Renal cortex interstitium (tissue), 15 donors: ENCODE measurements at places on chromosomes 1 and 21.

GRCh38 chr1:15033264-15033663 lies 120.3 kb upstream of the TMEM51 start:
- DNase-seq, result no peak

- DNase-seq, result no peak
Measured at GRCh38 chr1:79588719-79589118, 582.2 kb upstream of the ADGRL4 start.

DNA sequence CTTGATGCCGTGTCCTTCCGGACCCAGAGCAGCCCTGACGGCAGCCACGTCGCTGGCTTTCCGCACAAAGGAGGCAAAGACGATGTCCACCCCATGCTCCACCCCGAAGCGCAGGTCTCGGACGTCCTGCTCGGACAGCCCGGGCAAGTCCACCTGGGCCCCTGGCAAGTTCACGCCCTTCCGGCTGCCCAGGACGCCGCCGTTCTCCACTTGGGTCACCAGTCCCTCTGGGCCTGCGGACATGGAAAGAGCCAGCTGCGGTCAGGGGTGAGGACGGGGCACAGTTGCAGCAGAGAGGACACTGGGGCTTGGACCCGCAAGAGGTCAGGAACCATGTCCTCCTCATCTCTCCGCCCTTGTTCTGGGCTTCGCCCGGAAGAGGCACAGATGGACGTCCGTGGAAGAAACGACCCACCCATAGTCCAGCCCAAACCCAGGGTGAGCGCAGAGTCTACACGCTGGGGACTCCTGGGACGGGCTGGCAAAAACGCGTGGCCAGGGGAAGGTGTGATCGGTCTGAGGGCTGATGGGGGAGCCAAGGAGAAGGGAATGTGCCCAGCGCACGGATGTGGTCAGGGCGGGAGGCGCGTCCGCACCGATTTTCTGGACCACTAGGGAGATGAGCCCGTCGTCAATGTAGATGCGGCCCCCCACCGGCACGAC lies 6.6 kb downstream of the PKLR start:
- DNase-seq, result no peak

DNA sequence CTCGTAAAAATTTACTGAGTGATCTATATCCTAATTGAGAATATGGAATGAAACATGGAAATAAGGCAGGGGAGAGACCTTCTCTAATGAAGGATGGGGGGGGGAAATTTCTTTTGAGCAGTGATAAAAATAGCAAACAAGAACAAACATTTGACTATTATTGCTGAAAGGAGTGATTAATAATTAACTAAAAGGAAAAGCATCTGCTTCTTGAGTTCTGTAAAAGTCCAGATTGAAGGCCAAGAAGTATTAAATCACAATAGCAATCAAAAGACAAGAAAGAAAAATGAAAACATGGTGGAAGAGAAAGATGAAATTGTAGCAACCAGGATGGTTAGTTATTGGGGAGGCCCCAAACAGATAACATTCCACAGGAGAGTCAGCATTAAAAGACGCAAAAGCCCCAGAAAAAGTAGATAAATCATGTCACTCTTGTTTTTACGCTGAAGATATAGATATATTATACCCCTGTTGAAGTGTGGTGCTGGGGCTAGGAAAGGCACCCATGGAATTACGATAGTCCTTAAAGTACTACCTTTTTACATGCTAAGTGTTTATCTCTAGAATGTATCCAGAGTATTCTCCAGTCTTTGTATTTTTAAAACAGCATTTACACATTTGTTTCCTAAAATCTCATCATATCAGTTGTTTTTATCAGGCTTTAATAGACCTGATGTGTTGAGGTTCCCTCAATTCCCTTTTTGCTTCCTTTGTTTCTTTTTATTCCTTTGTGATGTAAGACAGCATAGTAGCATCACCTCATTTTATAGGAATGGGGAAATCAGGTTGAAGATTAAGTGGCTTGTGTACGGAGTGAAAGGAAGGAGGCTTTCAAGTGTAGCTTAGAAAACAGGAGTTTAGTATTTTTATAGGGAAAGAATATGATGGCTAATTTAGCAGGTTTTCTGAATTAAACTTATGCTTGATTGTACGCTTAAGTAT lies 28.9 kb downstream of the DISP1 start:
- no peak for DNase-seq

- DNase-seq, result no peak
Measured at GRCh38 chr1:160366731-160367515, at the start of gene NHLH1. NHLH1 (plus strand) TSS chr1:160367071; CDS start chr1:160370732, 3,661 bp downstream.

GRCh38 chr21:35565204-35565611 lies 495.1 kb downstream of the SETD4 start:
- no peak for DNase-seq

GRCh38 chr21:34640858-34641257 lies 25.9 kb upstream of the RCAN1 start:
- DNase-seq, result no peak

GRCh38 chr1:231611851-231612250 lies 14.7 kb upstream of the DISC1 start:
- DNase-seq, result no peak

DNA sequence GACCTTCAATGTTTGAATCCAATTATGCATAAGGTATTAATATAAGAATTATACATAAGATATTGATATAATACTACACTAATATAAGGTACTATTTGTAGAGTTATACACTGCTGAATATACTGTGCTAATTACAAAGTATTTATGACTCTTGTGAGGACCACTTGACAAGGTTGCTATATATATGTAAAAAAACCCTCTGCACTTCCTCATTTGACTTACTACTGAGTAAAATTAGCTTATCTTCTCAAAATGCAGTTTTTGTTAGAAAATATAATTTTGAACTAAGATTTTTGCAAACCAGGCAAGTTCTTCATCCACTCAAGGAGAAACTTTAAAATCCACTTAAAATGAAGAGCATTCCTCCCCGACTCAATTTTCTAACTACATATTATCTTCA lies 8.5 kb downstream of the SIKE1 start:
- DNase-seq, result no peak

- no peak for DNase-seq
Measured at GRCh38 chr1:175871647-175872046, 128.3 kb upstream of the TNR start.

- no peak for DNase-seq
Measured at GRCh38 chr1:1344655-1345361, 4.4 kb downstream of the DVL1 start.

GRCh38 chr1:110214454-110215404 lies 4.6 kb downstream of the KCNC4 start:
- DNase-seq, result no peak

DNA sequence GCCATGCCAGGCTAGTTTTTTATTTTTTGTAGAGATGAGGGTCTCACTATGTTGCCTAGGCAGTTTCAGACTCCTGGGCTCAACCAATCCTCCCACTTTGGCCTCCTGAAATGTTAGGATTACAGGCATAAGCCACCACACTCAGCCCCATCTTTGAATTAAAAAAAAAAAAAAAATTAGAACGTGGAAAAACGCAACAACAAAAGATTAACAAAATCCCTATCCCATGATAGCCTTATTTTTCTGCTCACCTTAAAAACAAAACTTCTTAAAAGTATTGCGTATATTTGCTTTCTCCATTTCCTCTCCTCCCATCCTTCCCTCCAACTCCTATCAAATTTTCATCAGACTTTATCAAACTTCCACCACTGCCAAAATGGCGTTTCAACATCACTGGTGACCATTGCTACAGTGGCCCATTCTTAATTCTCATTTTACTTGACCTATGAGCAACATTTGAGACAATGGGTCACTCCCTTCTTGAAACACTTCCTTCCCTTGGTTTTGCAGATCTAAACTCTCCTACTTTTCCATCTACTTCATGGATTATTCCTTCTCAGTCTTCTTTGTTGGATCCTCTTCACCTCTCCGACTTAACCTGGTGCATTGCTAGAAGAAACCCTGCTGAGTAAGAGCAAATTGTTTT lies 579 bp upstream of the ZNF684 start:
- no peak for DNase-seq

DNA sequence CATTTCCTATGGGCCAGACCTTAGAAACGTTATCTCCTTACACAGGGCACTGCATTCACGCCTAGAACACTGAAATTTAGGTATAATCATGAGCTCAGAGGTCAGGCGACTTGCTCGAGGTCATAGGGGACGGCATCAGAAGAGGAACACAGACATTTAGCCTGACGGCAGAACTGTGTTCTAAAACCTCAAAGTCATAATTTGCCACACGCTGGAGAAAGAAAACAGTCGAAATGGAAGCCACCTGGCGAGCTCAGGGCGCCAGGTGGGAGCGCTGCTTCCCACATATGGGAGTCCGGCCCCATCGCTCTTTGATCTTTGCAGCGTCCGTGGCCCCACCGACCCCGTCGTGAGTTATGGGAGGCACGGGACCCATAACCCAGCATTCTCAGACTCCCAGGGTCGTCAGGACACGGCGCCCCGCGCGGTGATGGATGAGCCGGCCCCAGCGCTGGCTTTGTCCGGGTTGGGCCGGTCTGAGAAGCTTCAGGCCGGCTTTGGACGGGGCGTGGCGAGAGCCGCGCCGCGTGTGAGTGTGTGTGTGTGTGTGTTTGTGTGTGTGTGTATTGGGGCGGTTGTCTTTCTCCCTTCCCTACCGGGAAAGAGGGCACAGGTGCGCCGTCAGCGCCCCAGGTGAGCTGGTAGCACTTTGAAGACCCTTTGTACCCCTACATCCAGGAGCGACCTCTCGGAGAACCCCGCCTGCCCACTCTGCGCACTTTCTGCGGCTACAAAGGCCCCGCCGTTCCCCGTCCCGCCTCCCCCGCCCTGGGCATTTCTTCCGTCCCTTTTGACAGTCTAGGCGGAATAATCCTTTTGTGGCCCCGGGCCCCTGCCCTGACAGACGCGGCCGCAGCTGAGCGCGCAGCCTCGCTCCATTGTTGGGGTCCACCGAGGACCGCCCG lies 861 bp upstream of the DRAXIN start:
- peak; percentile 61 for DNase-seq

DNA sequence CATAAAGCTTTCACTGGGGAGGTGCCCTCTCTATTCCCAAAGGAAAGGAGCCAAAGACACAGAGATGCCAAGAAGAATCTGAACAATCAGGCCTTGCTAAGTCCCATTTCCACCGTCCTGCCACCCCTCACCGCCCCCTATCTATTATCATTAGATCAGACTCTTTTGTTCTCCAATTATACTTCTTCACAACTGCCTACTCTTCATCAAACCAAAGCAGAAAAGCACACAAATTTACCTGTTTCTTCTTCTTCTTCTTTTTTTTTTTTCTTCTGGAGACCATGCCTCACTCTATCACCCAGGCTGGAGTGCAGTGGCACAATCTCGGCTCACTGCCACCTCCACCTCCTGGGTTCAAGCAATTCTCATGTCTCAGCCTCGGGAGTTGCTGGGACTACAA lies 43.1 kb upstream of the ARHGEF10L start:
- no peak for DNase-seq

DNA sequence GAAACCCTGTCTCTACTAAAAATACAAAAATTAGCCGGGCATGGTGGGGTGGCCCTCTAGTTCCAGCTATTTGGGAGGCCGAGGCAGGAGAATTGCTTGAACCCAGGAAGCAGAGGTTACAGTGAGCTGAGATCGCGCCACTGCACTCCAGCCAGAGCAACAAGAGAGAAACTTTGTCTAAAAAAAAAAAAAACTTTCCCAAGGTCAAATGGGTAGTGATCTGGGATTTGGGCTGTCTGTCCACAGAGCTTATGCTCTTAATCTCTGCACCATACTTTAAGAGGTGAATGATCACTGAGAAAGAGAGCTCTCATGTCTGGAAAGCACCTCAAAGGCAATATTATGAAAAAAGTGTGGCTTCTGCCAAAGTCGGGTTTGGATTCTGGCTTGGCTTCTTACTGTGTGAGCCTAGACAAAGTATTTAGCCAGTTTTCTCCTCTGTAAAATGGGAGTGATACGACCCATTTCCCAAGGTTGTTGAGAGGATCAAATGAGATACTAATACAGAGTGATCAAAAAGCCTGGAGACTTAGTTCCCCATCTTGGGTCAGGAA lies 34.4 kb downstream of the ATP2B4 start:
- no peak for DNase-seq

DNA sequence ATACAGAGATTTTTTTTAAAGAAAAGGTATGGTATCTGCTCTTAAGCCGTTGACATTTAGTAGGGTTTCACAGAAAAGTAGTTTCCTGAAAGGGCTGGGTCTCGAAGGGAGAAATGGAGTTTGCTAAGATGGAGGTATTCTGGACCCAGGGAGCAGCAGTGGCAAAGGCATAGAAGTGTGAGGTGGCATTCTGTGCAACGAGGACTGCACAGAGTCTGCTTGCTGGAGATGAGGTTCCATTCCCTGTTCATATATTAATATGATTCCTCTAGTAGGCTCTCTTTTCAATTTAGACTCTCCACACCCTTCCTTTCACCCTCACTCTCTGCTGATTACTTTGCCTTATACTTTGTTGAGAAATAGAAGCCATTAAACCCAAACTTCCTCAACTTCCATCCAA lies 38.5 kb upstream of the PODN start:
- DNase-seq, result no peak

- no peak for DNase-seq
Measured at GRCh38 chr1:43861988-43862735, 71.4 kb upstream of the ARTN start.

GRCh38 chr1:20383631-20384030 lies 93.0 kb downstream of the VWA5B1 start:
- DNase-seq, result no peak

- no peak for DNase-seq
Measured at GRCh38 chr1:164560556-164560955, 1.6 kb downstream of the PBX1 start.

DNA sequence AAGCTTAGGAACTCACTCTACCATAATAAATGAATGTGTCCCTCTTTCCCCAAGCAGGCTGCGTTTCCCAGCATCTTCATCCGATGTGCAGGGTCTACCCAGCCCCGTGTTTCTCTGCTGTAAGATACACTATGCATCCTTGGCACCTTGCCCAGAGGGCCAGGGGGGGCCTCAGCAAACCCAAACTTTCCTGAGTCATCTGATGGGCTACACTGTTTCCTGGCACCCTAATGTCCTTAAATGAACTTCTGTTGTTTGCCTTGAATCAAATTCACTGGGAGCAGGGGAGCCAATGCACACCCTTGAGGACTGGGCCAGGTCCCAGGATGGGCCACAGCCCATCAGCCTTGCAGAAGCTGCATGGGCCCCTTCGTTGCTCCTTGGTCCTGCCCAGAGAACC lies 145.5 kb downstream of the IGSF21 start:
- DNase-seq, result no peak

DNA sequence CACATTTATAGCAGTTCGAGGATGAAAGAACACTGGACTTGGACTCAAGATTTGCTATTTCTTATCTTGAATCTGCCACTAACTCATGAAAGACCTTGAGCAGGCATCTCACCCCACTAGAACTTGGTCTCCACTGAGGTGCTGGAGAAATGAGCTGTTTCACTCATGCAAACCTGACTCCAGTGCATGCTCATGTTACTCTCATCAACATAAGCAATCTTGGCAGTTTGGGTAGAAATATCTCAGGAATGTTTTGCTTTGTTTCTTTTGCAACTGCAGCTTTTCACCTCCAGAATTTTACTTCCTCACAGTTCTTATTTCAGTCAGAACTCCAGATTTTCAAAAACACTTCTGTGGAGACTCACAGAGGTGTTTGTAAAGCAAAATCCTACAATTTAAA lies 46.2 kb upstream of the DAB1 start:
- no peak for DNase-seq

GRCh38 chr1:216913976-216914375 lies 190.7 kb upstream of the ESRRG start:
- DNase-seq, result no peak
